ENCODE measurements at places on chromosomes 11 and 22.

DNA sequence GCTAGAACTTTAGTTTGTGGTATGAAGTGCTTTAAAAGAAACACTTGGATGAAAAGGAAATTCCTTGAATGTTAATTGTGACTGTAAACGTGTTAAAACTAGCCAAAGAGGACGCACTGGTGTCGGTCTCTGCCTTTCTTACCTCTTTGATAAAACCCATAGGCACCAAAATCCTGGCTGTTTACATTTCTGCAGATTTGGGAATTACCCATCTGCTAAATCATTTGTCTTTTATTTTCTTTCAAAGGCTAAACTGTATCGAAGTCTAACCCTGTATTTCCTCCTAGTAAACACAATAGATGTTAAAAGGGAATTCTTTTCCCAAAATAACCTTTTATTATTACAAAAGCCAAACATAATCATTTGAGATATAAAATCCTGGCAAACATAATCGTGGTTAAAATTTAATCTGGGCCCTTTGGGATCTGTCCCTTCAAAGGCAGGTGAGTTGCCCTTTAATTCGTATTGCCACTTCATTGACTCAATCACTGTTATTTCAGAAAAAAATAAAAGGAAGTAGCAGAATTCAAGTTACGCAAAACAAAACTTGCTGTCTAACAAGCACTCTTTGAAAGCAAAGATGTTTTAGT, 2.4 kb downstream of the RASSF10 start:
- no peak for DNase-seq

DNA sequence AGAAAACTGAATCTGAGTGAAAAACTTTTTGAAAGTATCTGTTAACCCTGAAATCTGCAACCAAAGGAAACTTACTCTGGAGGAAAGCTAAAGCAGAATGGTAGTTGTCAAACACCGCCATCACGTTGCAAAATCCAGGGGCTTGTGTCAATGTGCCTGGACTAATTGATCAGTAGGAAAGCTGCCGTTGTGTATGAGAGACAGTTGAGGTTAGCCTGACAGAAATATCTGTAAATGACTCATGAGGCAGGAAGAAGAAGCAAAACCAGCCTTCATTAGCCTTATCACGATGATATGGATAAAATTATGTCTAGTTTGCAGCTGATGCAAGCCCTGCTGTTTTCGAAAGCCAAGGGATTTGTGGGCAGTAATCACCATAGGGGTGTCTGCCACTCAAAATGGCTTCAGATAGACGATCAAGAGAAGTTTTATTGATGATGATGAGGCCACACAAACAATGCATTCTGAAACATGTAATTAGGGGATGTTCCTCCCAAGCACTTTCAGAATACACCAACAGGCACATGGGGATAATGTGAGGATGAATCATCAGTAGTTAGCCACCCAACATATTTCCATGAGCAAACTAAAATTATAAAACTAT, 8.9 kb downstream of the SCGB1A1 start:
- DNase-seq = no peak

GRCh38 chr22:47377926-47378560, 615.6 kb downstream of the TBC1D22A start:
- DNase-seq = no peak

- no peak for DNase-seq
Observed at GRCh38 chr11:107266455-107266854, 191.2 kb downstream of the CWF19L2 start.

DNA sequence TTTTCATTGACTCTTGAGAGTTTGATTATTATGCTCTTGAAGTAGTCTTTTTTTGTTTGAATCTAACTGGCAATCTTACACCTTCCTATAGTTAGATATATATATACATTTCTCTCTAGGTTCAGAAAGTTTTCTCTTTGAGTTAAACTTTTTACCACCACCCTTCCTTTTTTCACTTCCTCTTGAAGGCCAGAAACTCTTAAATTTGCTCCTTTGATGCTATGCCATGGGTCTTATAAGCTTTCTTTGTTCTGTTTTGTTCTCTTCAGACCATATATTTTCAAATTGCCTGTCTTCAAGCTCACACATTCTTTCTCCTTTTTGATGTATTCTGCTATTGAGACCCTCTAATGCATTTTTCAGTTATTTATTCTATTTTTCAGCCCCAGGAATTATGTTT, 513.5 kb upstream of the CNTN5 start:
- DNase-seq = no peak

- no peak for DNase-seq
Observed at GRCh38 chr11:84218318-84218717, 932.2 kb upstream of the CCDC90B start.

DNA sequence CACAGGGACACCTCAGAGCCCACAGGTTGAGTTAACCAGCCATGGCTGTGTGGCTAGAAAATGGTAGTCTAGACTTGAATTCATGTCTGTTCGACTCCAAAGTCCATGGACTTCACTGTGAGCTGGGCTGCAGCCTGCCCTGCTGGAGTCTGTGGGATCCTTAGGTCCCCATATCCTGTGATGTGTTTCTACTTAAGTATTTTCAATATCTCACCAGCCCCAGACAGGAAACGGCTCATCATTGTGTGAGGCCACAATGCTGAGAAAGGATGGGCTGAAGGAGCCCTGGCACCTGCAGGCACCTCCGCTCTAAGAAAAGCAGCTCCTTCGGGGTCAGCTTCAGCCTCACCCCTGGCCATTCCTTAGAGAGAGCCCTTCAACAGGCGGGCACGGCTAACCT, 93.1 kb downstream of the NAT10 start:
- DNase-seq = peak; percentile 28

GRCh38 chr11:2842876-2843275, 42.7 kb downstream of the CDKN1C start:
- no peak for DNase-seq

- no peak for DNase-seq
Observed at GRCh38 chr22:43742154-43742950, 69.8 kb downstream of the EFCAB6 start.

GRCh38 chr22:21680830-21681565, 15.2 kb downstream of the PPIL2 start:
- DNase-seq = no peak

DNA sequence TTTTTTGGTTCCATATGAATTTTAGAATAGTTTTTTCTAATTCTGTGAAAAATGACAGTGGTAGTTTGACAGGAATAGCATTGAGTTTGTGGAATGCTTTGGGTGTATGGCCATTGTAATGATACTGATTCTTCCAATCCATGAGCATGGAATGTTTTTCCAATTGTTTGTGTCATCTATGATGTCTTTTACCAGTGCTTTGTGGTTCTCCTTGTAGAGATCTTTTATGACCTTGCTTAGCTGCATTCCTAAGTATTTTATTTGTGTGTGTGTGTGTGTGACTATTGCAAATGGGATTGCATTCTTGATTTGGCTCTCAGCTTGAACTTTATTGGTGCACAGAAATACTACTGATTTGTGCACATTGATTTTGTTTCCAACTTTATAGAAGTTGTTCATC, 3.0 kb upstream of the CSF2RB start:
- no peak for DNase-seq

GRCh38 chr22:39707816-39708215, 137.3 kb downstream of the CACNA1I start:
- no peak for DNase-seq

DNA sequence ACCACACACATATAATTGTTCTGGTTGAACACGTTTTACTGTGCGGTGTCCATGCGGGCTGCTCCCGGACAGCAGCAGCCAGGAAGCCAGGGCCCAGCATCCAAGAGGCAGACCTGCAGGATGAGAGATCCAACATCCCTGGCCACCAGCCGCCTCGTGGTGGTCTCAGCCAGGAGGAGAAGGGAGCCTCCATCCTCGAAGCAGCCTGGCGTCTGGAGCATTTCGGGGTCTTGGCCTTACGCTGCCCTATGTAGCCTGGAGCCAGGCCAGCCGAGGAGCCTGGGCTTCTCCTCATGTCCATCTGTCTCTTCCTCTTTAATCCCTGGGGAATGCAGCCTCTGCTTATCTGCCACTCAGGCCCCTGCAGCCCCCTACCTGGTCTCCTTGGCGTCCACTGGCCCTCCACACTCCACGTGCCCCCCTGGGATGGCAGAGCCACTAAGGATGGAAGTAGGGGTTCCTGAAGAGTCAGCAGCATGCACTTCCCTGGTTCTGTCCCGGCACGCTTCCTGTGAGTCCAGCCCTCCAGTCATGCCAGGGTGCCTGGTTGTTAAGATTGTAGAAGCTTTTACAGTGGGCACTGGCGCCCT, 253.2 kb downstream of the TBC1D22A start:
- DNase-seq = no peak

DNA sequence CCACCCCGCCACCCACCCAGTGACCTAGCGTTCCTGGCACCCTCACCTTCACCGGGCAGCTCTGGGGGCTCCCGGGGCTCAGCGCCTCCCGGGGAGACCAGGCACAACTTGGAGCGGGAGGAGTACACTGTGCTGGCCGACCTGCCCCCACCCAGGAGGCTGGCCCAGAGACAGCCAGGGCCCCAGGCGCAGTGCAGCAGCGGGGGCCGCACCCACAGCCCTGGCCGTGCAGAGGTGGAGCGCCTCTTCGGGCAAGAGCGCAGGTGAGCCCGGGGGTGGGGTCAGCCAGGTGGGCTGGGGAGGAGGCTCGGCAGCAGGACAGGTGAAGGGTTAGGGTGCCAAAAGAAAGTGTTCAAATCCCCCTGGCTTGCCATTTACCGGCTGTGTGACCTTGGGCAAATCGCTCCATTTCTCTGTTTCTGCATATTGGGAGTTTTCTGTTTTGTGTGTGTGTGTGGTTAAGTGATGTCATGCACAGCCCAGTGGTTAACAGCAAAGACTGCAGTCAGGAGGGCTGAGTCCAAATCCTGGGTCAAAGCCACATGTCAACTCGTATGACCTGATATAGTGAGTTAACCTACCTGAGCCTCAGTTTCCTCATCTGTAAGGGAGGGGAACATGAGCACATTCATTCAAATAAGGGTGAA, 29.5 kb downstream of the TRIOBP start:
- no peak for DNase-seq

DNA sequence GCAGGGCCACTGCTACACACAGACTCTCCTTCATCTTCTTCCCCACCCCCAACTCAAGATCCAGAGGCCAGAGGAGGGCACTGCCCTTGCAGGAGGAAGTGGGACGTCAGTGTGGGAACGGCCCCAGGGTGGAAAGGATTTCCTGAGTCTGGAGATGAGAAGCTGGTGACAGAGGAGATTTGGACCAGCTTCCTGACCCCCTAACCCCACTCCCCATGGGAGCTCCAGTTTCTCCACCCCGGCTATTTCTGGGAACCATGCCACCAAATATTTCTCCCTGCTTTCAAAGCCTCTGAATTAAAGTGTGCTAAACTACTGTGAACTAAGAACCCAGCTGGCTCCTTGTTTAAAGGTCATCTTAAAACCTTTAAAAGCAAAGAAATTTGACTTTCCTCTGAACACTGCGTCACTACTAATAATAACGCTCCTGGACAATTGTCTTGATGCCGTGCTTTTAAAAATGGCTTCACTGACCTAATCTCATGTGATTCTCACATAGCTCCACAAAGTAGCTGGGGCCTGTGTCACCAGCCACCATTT, 46.6 kb downstream of the CWC15 start:
- DNase-seq = no peak

DNA sequence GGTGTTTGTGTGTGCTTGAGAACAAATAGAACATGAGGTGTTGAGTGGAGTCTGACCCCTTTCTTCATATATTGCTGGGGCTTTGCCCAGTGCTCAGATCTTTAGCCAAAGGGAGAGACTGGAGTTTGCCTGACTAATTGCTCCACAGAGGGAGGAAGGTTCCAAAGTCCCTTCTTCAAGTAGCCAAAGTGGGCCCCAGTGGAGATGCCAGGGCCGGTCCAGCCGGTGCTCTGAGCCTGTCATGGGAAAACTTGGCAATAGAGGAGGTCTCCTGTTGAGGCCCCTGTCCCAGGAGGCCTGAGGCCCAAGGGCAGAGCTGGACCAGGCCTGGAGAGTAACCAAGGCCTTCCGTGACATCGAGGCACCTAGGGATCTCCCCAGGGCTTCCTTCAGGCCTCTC, 112.3 kb downstream of the DSCAML1 start:
- no peak for DNase-seq

- DNase-seq = no peak
Observed at GRCh38 chr11:91272089-91272488, 952.5 kb upstream of the FAT3 start.

DNA sequence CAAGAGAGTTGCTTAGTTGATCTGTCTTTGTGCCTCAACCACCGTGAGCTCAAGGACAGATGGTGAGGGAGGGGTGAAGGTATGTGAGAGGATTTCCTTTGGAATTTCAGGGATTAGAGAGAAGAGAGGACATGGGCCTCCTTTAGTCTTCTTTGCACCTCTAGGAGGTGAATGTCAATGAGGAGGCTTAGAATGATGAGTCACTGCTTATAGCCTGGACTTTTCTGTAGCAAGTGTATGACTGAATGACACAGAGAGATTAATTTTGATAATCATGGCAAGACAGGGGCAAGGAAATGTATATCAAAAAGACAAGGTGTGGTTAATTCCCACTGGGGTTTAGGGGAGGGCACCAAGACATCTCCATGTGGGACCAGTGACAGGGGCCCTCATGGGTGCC, 947.3 kb upstream of the TENM4 start:
- DNase-seq = no peak

DNA sequence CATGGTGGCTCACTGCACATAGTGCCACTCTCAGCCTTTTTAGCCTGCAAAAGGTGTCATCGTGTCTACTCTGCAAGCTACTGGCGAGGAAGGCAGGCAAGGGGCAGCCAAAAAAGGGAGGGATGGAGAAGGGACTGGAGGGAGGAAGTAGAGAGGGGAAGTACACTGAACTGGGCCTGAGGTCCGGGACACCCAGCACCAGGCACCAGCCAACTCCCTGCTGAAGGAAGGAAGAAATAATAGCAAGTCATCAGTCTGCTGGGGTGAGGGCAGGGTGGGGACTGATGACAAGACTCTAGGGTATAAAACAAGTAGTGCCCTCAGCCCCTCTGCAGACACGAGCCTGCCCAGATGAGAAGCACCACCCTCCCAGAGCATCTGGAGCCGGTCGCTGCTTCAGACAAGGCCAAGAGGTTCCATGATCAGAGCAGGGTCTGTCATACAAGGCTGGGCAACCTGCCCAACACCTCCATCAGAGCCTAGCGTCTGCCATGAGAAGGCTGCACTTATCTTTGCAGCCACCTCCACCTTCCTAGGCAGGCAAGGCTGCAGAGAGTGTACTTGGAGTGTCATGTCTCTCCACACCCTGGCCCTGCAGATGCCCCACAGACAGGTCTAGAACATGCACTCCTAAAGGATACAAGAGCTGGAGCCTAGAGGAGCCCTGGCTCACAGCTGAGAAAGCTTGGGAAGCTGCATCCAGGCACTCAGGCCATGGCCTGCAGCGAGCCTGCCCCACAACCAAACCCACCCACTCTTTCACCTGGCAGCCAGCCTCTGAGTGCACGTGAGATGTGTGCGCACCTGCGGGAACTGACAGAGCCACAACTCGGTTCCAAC, 9.0 kb upstream of the COMT start:
- no peak for DNase-seq

GRCh38 chr11:75406338-75406777, 7.0 kb downstream of the RPS3 start:
- no peak for DNase-seq

DNA sequence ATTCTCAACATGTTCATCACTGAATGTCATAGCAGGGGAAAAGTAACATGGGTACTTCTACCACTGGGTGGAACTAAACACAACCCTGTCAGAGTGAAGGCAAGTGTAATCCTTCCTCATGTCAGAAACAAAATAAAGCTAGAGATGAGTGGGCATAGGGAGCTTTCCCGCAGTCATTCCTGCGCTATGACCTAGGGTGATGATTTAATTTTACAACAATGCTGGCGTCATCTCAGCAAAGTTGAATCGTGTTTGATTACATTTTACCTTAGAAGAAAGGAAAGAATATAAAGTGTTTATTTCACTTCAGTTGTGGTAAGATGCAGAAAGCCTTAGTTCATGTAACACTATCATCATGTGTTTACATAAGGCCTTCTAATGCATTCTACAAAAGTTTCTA, 355.6 kb downstream of the METTL15 start:
- DNase-seq = no peak

GRCh38 chr11:71496421-71496820, 30.6 kb upstream of the KRTAP5-7 start:
- no peak for DNase-seq

Data from NK-92 treated with Interleukin-12 subunit alpha and Interleukin-12 subunit beta, amount 100 ng/mL, for 24 hours (cell line).